ENCODE measurements at places on chromosomes 6 and 20.

GRCh38 chr6:34237316-34237721 is 646 bp downstream of the HMGA1 start:
- peak; percentile 15 for DNase-seq

DNA sequence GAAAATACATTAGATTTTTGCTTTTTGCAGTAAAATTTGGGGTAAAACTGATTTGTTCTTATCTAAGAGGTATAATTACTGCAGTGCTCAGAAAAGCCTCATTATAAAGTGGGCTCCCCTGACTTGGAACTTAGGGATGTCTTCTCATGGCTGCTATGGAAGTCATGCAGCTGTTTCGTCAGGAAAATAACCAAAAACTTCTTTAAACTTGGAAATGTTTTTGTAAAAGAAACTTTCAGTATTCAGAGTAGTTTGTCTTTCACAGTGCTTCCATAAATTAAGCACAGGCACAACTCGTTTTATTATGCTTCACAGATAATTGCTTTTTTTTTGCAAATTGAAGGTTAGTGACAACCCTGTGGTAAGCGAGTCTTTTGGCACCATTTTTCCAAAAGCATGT is 6.8 kb downstream of the MAPK14 start:
- no peak for DNase-seq

DNA sequence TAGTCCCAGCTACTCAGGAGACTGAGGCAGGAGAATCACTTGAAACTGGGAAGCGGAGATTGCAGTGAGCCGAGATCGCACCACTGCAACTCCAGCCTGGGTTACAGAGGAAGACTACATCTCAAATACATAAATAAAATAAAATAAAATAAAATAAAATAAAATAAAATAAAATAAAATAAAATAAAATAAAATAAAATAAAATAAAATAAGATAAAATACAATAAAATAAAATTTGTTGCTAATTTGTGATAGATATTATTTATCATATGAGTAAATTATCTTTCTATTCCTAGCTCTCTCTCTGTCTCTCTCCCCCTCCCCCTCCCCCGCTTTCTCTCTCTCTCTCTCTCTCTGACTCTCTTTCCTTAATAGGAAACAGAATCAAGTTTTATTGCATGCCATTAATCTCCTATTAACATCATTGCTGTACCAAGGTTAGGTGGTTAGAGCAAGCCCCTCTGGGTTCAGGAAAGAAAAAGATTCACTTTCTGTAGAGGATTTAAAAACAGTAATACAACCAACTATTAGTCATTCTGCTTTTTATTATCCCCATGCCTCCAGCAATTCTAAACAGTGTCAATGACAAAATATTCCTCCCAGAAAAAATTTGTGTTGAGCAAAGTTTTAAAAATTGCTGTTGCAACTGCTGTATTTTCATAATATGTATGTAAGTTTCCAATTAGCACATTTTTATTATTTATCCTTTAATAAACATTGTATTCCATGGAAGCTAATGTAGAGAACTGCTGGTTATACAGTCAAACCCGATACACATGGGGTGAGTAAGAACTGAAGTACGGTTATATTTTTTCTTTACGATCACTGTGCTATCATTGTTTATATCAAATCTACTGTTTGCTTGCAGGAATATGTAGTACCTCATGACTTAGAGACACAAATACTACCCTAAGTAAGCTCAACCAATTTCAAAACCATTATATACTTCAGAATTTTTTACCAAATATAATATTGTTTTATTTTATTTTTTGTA is 22.1 kb downstream of the BMP5 start:
- no peak for DNase-seq

- DNase-seq = no peak
Measured at GRCh38 chr6:160198606-160199211, 59.9 kb downstream of the SLC22A2 start.

GRCh38 chr20:54056762-54057639 is 13.4 kb downstream of the BCAS1 start:
- no peak for DNase-seq

GRCh38 chr6:167803816-167804215 is 22.9 kb upstream of the AFDN start:
- no peak for DNase-seq

DNA sequence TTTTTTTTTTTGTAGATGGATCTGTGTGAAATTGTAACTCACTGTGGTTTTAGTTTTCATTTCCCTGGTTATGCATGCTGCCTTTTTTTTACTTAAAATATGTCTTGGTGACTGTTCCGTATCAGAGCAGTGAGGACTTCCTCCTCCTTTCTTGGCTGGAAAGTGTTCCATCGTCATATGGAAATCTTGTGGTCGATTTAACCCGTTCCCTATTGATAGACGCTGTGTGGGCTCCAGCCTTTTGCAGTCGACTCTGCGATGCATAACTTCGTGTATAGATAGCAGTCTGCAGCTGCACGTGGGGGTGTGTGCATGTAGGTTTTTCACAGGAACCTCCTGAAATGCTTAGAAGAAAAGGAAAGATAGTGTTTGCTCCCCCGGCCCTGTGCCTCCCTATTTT is 28.1 kb upstream of the PNPLA1 start:
- DNase-seq = no peak

GRCh38 chr20:63349516-63349895 is 11.6 kb downstream of the CHRNA4 start:
- no peak for DNase-seq

DNA sequence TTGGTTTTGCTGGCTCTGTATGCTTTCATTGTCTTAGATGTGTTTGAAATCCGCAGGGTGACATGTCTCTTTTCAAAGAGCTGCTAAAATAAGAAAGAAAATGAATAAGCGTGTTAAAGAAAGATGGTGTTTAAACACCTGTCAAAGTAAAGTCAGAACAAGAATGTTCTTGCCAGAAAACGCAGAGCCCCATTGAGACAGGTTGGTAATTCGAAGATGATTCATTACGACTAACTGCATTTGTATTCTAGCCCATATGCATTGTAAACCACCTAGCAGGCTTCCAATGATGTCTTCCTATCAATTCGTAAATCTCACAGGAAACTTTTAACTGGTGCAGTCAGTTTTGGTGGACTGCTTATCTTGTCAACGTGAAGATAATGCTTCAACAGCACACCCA is 16.8 kb downstream of the PHACTR2 start:
- no peak for DNase-seq

GRCh38 chr6:44932651-44933091 is 395.5 kb upstream of the RUNX2 start:
- no peak for DNase-seq

DNA sequence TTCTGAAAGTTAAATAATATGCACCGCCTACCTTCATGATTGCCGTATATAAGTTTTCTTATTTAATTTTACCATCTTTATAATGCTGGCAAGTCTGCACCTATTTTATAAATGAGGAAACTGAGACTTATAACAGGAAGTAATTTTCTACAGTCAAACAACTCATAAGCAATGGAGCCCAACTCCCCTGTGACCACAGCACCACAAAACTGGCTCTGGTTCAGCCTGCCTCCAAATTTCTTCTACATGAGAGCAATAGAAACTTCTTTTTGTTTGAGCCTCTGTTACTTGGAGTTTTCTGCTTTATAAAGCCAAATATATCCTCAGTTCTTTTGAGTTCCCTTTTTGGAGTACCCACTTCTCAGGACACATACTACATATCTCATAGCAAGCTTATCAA is 131.1 kb upstream of the HSF2 start:
- DNase-seq = no peak

- no peak for DNase-seq
Measured at GRCh38 chr6:146388736-146389364, 154.8 kb upstream of the RAB32 start.

DNA sequence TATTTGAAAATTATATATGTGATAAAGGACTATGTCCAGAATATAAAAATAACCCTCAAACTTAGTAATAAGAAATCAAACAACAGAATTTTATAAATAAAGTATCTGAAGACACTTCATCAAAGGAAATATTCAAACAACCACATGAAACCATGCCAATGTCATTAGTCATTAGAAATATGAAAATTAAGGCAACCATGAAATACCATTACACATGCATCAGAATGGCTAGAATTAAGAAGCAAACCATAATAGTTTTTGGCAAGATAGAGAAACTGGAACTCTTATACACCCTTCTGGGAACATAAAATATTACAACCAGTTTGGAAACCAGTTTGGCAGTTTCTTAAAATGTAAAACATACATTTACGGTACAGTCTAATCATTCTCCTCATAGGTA is 137.2 kb upstream of the ADGRB3 start:
- DNase-seq = no peak

- no peak for DNase-seq
Measured at GRCh38 chr6:73511796-73512195, 9.0 kb downstream of the EEF1A1 start.

DNA sequence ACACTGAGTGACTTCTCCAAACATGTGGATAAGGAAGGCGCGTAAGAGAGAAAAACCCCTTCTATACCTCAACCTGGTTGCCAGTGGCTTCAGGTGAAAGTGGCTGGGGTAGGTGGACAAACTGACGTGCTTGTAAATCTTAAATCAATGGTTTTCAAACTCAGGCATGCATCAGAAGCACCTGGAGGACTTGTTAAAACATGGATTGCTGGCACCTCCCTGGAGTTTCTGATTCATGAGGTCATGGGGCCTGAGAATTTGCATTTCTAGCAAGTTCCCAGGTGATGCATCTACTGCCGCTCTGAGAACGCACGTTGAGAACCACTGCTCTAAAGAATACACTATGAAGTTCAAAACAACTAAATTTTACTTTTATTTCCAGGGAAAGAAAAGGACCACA is 31.9 kb upstream of the TAB2 start:
- DNase-seq = no peak

DNA sequence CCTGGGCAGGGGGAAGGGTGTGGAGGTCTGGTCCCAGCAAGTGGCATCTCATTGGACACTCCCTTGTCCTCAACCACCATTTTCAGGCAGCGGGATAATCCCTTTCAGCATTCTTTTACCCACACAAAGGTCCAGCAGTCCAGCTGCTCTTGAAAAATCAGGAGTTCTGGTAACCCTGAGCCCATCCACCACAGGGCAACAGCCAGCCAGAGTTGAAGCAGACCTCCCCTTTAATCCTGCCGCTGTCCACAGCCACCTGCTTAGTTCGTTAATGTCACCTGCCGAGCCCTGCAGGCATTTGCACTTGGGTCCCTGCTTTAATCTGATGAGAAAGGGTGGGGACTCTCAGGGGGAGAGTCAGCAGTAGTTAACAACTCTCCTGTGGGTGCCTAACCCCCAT is 11.1 kb downstream of the TMEM74B start:
- no peak for DNase-seq

GRCh38 chr6:52103623-52104022 is 16.2 kb upstream of the PKHD1 start:
- DNase-seq = no peak

- peak; percentile 51 for DNase-seq
Measured at GRCh38 chr6:156731396-156731795, 45.8 kb upstream of the ARID1B start.

DNA sequence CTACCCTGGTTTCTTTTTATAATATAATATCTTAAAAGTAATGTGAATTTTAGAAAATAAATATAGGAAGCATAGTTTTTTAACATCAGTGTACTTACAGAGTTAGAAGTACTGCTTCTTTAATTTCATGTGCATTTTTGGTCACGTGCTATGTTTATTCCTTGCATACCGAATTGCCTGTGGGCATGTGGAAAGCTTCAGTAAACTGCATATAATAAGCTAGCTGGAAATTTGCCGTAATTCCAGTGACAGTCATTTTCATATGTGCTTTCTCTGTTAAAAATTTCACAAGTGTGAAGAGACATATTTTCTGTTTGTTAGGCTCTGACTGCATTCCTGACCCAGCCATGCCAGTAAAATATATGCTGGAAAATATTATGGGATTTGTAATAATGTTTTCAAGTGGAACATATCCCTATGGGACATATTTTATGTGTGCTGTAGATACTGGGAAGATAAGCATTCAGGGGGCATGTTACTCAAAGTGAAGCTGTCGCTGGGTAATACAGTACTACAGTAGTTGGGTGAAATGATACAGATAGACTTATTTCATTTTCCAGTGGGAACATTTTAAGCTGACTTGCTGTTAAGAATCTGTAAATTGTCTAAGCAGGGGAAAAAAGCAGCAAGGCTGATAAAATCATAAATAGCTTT is 616.7 kb downstream of the FRK start:
- DNase-seq = no peak

GRCh38 chr6:19052219-19052618 is 665.1 kb downstream of the RNF144B start:
- DNase-seq = no peak

DNA sequence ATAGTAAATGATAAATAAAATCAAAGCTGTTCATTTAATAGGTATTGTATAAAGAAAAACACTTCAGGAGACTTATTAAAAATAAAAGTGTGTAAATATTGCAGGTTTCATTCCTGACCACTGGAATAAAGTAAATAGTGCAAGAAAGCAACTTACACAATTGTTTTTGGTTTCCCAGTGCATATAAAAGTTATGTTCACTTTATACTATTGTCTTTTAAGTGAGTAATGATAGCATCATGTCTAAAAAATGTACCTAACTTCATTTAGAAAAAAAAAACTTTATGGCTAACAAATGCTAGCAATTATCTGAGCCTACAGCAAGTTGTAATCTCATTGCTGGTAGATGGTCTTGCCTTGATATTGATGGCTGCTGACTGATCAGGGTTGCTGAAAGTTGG is 726.6 kb upstream of the POU3F2 start:
- DNase-seq = no peak

DNA sequence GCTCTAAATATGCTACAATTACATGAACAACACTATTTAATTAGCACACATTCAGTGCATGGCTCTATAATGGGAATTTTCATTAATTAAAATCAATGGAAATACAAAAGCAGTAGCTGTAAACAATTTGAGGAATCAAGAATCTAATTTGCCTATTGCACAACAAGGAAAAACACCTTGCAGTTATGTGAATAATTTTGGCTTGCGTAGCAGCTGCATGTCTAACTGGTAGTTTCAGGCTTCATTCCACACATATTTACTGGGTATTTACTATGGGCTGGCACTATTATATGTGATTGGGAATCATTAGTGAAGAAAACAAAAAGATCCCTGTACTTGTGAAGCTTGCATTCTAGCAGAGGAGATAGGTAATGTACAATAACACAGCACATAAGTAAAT is 26.4 kb downstream of the KIF6 start:
- no peak for DNase-seq

- no peak for DNase-seq
Measured at GRCh38 chr6:161480421-161481155, 206.7 kb upstream of the AGPAT4 start.

DNA sequence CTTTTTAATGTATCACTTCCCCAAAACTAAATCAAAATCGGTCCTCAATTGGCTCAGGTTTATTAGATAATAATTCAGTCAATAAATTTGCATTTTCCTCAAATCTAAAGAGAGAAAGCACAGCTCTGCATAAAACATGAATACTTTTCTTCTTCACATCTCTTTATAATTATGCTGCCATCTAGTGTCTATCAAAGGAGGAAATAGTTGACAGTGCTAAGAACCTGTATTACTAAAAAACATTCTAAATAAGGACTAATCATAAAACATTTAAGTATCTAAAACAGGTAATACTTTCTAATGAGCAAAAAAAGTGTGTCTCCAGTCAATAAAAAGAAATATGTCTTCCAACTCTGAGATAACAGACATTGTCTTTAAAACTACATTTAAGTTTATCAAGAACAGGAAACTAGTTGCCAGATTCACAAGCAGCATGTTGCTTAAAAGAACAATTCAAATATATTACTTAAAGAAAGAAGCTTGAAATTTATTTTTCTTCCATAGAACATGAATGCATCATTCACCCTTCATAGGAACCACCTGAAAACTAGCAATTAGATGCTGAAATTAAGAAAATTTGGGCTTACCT is 56.5 kb upstream of the DST start:
- peak; percentile 6 for DNase-seq

All from NCI-H774 (cell line).